ENCODE measurements at places on chromosomes 5 and 9. TPM values are rescaled to one million over a fixed set of nuclear protein-coding genes. Genes with fewer than 3 reads are reported as not detected.
A peak's percentile ranks its signal among the peaks of the same experiment; 100 is the strongest.

DNA sequence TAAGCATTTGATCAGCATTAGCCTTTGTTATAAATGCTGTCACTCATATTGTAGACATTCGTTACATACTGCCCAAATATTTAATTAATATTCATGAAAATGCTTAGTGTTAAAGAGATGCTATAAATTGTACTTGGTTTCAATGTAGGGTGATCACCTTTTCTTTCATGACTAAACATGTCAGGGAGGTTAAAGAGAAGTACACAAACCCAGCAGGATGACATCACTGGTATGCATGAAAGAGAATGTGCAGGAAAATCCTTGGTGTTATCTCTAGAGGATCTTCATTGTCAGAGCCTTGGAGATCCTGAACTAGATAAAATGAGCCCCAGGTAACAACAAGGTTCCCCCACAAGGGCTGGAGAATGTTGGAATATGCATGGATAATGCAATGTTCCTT lies 33.0 kb upstream of the SV2C start:
- DNase-seq: no peak

DNA sequence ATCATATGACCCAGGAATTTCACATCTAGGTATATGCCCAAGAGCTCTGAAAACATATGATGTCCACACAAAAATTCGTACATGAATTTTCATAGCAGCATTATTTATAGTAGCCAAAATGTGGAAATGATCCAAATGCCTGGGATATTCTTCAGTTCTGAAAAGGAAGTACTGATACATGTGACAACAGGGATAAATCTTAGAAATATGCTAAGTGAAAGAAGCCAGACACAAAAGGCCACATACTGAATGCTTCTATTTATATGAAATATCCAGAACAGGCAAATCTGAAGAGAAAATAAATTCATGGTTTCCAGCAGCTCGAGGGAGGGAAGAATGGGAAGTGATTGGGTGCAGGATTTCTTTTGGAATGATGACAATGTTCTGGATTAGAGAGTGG lies 16.8 kb upstream of the ZBTB43 start:
- DNase-seq: no peak

GRCh38 chr9:82593501-82593900 lies 469.4 kb downstream of the RASEF start:
- no peak for DNase-seq

Gene SLC25A2
- polyA plus RNA-seq: 0.21 TPM

DNA sequence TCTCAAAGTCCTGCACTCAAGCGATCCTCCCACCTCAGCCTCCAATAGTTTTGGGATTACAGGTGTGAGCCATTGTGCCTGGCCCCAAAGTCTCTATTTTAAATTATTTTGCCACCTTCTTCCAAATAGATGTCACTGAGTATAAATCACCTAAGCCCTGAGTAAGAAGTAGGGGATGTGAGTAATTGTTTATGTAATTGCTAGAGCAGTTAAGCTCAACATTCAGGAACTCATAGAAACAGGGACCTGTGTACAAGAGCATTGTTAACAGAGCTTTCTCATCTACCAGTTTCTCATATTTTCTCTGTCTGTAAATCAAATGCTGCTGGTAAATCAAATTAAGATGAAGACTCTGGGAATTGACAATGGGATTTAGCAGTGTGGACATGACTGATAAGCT lies 26.3 kb downstream of the CDK7 start:
- DNase-seq: no peak

GRCh38 chr5:75138689-75139088 lies 86.3 kb upstream of the GCNT4 start:
- no peak for DNase-seq

Gene MYO10
- 50.8 TPM for polyA plus RNA-seq

- DNase-seq: peak; percentile 35
Observed at GRCh38 chr5:137024044-137024443, 475.1 kb downstream of the SPOCK1 start.

GRCh38 chr9:108950168-108950567 lies 16.0 kb downstream of the ABITRAM start:
- DNase-seq: no peak

Gene TRIM36
- polyA plus RNA-seq: 2.3 TPM

DNA sequence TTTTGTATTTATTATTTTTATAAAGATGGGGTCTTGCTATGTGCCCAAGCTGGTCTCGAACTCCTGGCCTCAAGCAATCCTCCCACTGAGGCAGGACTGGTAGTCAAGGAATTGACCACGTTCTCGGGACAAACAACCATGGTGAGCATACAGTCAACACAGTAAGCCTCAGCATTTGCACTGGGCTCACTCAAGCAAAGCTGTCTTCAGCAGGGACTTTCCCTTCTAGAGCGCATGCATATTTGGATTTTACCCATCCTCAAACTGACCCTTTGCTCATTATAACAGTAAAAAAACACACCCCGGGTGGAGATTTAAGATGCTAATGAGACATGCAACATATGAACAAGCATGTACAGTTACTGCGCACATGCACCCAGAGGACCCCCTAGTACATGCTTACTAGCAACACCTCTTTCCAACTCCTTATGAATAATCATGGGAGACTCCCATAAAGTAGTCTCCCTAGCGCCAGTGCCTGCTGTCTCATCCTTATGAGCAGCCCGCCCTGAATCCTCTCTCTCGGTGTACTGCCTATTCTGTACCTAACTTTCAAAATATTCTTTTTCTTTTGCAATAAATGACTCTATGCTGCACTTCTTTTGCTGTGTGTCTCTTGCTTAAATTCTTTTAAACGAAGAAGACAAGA lies 41.5 kb downstream of the C5orf22 start:
- DNase-seq: no peak

All from renal pelvis (tissue), 12 donors.